Type B pancreatic cell (in vitro differentiated cells): ENCODE measurements at places on chromosomes 3 and 15. TPM values are rescaled to one million over a fixed set of nuclear protein-coding genes. Genes with fewer than 3 reads are reported as not detected.

- no peaks in the 10 kb centered on the region for H3K36me3 ChIP-seq
- no peak for DNase-seq
- no peak overlapping the region for H3K4me3 ChIP-seq
- no peak overlapping the region for H3K27ac ChIP-seq
Measured at GRCh38 chr15:57686657-57687056, 19.9 kb upstream of the POLR2M start.

GRCh38 chr3:184757022-184757651 lies 45.3 kb upstream of the MAGEF1 start:
- peaks cover 27% of the 10 kb centered on the region for H3K4me1 ChIP-seq
- peak overlapping the region; percentile 68 for H3K4me3 ChIP-seq
- H3K36me3 ChIP-seq: no peaks in the 10 kb centered on the region
- no peak for DNase-seq
- peak overlapping the region; percentile 75 for H3K27ac ChIP-seq

DNA sequence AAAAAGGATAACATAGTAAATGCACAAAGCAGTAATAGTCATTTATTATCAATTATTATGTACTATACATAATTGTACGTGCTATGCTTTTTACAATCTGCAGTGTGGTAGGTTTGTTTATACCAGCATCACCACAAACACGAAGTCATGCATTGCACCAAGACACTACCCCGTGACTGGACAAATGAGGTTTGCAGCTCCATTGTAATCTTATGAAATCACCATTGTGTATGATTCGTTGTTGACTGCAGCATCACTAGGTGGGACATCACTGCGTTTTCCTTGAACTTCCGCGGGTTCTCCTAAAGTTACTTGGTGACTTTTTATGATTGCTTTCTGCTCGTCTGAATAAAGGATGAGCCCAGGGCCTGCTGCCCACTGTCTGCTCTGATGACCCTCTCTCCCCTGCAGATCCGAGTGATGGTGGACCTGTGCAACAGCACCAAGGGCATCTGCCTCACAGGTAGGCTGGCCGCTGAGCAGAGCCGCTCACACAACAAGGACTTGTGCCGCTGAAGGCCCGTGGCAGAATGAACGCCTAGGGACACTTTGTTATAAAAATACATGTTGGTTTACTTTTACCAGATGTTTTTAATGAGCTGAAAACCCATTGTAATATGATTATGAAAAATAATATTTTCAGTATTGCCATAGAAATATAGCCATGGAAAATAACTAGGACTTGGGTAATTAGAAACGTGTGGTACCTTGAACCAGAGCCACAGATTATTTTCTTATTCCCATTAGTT lies 35.8 kb downstream of the GLDN start:
- H3K27ac ChIP-seq: no peak overlapping the region
- no peak for DNase-seq
- H3K36me3 ChIP-seq: no peaks in the 10 kb centered on the region

GRCh38 chr3:122942937-122943827 lies 84.4 kb downstream of the SEMA5B start:
- H3K4me1 ChIP-seq: peaks cover 21% of the 10 kb centered on the region
- H3K36me3 ChIP-seq: no peaks in the 10 kb centered on the region
- H3K27me3 ChIP-seq: peaks cover 21% of the 10 kb centered on the region
- no peak for DNase-seq

The C3orf22 gene
- not detected in 2 replicates for total RNA-seq
